ENCODE measurements at places on chromosomes 11 and 22.

- DNase-seq, result no peak
These were observed 22.8 kb downstream of the JAML start for GRCh38 chr11:118201966-118202365.

DNA sequence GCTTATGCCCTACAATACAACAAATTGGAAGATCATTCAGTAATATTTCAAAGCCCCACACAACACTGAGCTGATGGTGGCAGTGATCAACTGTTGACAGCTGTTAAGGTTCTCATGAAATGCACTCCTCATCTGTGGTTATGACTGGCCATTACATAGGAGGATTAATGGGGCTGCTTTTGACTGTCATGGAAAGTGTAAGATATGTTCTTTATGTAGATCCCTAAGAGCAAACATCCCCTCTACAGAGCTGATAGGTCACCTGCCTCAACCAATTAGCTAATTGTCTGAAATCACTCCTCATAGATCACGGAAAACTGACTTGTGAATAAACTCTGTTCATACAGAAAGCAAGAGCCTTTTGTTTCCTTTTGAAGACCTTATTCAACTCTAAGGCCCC is 78.1 kb downstream of the GAB2 start:
- no peak for DNase-seq

GRCh38 chr11:71248656-71249055 is 3.7 kb downstream of the SHANK2 start:
- DNase-seq, result no peak

DNA sequence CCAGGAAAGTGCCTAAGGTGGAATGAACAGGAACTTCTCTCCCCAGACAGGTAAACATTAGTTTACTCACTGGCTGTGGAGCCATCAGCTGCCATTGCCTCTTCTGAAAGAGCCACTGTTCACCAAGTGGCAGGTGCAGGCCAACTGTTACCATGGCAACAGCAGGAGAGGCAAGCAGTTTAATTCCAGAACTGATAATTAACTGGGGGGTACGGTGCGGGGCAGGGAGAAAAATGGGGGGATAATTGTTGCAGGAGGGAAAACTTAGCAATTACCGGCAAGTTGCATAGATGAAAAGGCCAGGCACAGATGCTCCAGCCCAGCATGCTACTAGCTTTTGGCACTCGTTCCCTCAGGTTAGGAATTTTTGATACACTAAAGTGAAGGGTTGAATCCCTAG is 85.1 kb downstream of the TRIM44 start:
- no peak for DNase-seq

DNA sequence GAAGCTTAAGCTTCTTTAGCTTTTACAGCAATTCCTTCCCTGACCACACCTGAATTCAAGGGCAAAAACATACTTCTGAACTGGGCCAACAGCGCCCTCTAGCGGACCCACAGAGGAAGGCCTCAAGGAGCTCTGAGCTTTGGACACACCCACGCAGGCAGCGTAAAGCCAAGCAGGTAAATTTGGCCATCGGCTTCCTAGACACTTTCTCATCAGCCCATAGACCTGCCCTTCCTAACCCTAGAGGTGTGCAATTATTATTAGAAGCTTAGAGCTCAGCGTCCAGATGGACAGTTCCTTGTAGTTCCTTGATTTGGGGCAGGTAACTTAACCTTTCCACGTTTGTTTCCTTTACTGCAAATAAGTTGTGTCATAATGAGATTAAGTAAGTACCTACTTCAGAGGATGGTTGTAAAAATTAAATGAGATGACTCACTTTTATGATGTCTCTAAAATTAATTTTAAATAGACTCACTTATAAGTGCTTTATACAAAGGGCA is 25.7 kb upstream of the HMGXB4 start:
- DNase-seq, result peak; percentile 36

GRCh38 chr11:13094930-13095687 is 86.0 kb downstream of the RASSF10 start:
- no peak for DNase-seq

- DNase-seq, result no peak
These were observed 3.1 kb downstream of the IFITM1 start for GRCh38 chr11:316891-317301.

- DNase-seq, result no peak
These were observed 884.5 kb downstream of the NTM start for GRCh38 chr11:132254906-132255305.

- no peak for DNase-seq
These were observed 11.8 kb upstream of the E2F8 start for GRCh38 chr11:19252394-19253152.

Data from stimulated activated CD4-positive, alpha-beta T cell treated with anti-CD3 and anti-CD28 coated beads, Interleukin-1b, Interleukin-23, amount 100 ng/mL, for 1 hour (primary cell).